ENCODE measurements at places on chromosomes 4 and X.

GRCh38 chr4:180550106-180550505 lies 1693.1 kb upstream of the TENM3 start:
- no peak for DNase-seq

DNA sequence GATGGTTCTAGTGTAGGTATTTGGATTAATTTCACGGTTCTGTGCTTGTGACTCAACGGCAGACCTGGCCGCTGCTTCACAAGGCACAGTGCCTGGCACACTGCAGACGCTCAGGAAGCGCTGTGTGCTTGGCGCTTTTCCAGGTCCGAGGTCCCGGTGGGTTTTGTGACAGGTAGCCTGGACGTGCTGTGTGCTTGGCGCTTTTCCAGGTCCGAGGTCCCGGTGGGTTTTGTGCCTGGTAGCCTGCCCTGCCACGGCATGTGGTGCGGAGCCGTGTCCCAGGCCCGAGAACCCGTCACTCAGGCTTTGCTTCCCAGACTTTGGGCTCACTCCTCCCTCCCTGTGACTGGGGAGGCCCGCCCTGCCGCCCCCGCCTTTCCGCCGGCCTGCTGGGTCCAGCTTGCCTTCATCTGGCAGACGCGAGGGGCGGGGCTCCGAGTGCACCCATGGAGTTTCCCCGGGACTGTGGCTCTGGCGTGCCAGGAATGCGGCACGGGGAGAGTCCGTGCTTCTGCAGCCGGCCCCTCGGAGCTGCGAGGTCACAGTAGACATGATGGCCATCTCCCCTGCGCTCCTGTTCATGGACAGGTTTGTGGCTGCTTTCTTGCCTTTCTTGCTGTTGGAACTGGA lies 44.2 kb downstream of the TBC1D14 start:
- DNase-seq, result no peak

GRCh38 chr4:104971462-104971861 lies 175.2 kb upstream of the TET2 start:
- DNase-seq, result no peak

GRCh38 chr4:47145630-47146029 lies 114.3 kb downstream of the GABRB1 start:
- no peak for DNase-seq

DNA sequence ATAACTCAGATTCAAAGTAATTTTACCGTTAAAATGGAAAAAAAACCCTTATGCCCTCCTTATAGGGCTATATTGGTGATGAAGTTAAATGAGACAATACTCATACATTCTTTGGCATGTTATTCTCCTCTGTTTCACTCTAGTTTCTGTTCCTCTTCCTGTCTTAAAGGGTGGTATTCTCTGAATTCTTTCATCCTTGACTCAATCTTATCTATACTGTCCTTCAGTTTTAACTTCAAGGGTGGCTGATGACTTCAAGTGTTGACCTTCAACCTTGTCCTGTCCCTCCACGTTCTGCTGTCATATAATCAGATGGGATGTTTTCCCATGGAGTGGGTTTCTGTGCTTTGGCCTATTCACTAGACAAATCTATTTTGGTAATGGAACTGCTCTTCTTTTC lies 44.0 kb downstream of the ZNF518B start:
- no peak for DNase-seq

GRCh38 chr4:119657111-119657611 lies 28.6 kb upstream of the PDE5A start:
- DNase-seq, result no peak

DNA sequence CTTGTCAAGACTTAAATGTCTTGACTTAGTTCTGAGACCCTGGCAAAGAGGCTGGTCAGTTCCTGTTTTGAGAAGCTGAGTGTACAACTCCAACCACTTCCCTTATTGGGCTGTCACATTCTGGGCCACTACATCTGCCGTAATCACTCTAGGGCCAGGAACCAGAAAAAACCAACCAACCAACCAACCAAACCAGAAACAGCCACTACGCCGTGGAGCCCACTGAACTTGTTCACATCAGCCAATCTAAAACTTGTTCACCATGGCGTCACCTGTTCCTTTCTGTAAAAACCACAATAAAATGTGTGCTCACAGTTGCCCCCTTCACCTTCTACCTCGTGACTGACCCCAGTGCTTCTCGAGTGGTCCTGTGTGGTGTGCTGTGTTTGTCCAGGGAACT lies 107.3 kb downstream of the JADE1 start:
- DNase-seq, result no peak

DNA sequence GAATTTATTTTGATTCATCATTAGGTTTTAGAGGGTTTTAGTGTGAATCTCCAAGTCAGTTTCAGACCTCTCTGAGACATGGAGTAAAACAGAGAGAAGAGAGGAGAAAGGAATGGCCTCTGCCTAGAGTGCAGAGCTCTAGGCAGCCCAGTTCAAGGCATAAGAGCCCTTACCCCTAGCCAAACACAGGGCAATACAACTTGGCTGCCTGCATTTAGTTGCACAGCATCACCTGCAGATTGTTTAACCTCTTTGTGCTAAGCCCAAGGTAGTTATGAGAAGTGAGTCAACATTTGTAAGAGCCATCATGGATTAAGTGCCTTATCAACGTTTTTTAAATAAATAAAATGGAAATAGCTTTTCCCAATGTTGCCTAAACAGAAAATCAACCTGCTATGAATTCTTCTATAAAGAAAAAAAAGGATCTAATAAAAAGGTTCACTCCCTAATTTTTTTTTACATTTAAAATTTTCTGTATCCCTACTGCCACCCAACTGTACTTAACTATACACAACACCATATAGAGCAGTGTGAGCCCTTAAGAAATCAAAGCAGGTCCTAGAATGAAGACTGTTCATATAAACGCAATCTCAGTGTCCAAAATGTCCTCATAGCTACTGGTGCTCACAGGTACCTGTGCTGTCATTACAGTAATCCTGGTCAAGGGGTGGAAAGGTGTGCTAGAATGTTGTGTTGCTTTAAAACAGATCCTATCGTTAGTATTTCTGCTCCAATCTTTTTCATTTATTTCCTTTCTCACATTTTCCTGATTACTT lies 36.0 kb downstream of the PF4 start:
- DNase-seq, result no peak

GRCh38 chr4:164501074-164501473 lies 252.9 kb upstream of the SMIM31 start:
- DNase-seq, result no peak

DNA sequence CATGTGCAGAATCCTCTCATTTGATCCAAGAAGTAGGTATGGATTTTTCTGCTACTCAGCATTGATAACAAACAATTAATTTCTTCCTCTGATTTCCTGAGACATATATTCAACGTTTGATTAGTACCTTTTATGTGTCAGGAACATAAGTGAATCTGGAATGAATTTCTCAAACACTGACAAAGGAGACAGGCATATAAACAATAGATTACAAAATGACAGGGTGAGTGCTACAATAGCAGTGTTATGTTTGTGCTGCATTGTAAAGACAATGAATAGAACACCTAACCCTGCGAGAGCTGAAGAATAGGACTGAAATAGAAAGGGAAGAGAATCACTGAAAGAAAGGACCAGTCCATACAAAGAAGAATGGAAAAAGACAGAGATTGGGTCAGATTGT lies 52.9 kb downstream of the ARHGAP24 start:
- DNase-seq, result no peak

GRCh38 chrX:54076903-54077302 lies 32.6 kb upstream of the PHF8 start:
- no peak for DNase-seq

DNA sequence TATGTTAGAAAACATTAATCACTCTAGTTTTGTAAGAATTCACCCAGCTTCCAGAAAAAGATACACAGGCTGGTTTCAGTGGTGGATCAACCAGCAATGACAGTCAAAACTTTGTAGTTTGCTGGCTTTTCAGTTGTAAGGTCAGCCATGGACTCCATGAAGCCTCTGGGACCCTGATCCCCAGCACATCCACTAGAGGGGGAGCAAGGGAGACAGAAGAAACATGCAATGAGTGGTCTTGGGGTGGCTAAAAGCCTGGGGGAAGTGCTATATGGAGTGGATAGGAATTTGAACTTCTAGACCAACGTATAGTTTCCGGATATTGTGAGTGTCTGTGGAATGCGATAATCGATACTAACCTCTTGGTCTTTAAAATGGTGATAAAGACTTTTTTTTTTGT lies 72.7 kb downstream of the AFF2 start:
- DNase-seq, result no peak

DNA sequence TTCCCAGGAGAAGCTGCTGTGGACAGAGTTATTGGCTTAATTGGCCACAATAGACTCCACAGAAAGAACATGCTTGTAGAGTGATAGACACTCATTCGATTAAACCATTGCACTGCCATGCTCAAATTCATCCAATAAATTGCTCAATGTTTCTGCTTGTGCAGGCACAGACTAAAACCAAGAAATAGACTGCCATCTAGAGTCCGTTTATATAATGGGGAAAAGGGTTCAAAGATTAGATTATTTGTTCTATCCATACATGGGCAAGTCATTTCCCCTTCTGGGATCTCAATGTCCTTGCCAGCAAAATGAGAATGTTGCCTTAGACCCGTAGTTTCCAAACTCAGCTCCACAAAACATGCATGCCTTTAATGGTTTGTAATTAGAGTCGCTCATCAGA lies 8.7 kb downstream of the SMIM10 start:
- peak; percentile 15 for DNase-seq

DNA sequence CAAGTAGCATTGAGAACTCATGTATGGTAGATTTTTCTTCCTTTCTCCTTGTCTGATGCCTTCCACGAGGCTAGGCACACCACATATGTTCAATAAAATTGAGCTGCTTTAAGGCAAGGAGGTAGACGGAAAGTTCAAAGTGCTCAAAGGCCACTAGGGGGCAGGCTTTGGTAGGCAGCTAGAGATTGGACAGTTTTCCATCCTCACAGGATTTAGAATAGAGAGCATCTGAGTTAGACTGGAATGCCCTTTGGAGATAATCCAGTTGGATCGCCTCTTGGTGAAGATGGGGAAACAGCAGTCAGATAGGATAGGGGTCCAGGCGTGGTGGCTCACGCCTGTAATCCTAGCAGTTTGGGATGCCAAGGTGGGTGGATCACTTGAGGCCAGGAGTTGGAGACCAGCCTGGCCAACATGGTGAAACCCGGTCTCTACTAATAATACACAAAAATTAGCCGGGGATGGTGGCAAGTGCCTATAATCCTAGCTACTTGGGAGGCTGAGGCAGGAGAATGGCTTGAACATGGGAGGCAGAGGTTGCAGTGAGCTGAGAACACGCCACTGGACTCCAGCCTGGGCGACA lies 30.4 kb downstream of the ELF4 start:
- peak; percentile 60 for DNase-seq

DNA sequence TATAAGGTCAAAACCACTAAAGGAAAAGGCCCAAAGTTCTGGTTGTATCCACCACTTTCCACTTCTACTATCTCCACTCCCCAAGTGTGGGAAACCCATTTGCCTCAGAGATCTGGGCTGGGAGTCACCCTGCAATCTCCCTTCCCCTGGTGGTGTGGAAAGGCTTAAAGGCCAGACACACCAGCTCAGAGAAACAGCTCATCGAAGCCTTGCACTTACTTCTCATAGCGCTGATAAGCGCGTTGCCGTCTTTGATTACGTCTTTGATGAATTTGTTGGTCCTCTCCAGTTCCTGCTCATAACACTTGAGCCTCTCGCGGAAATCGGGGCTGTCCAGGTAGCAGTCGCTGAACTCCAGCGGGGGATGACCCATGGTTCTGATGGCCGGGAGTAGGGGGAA lies 647 bp downstream of the OPHN1 start:
- no peak for DNase-seq

Data from HuH-7.5 (cell line).